CD4-positive, alpha-beta T cell (primary cell): ENCODE measurements at places on chromosomes 3 and 15.

DNA sequence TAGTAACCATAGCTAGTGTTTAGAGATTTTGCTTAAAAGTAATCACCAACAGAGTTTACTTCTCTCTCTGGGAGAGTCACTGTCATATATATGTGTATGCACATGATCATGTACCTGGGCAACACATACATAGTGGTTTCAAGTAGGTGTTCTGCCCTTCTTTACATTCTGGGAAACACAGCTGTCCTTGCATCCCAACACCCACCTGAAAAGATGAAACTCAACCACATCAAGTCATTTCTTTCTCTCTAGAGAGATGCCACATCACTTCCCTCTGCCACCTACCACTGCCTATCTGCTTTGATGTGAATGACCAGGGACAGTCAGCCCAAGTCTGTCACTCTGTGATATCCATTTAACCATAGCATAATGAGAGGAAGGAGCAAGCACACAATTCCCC is 155.8 kb upstream of the GADL1 start:
- no peaks in the 10 kb centered on the region for H3K36me3 ChIP-seq
- DNase-seq, result no peak
- H3K4me3 ChIP-seq, result no peak overlapping the region
- H3K4me1 ChIP-seq, result no peaks in the 10 kb centered on the region

DNA sequence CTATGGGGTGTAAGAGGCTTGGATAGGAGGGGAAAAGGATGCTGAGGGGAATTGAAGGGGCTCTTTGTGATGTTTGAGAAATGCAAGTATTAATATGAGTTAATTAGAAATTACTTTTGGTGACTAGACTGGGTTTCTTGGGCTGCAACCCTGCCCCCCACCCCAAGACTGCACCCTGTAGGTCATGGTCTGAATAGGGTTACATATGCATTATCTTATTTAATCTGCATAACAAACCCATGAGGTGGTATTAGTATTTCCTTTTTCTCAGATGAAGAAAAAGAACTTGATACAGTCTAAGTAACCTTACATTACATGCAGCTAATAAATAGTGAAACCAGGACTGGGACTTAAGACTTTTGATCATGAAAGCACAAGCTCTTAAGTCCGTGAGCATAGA is 5.6 kb upstream of the ZBTB38 start:
- H3K4me3 ChIP-seq, result no peak overlapping the region
- no peaks in the 10 kb centered on the region for H3K27me3 ChIP-seq
- H3K27ac ChIP-seq, result no peak overlapping the region
- H3K4me1 ChIP-seq, result peaks cover 9% of the 10 kb centered on the region

DNA sequence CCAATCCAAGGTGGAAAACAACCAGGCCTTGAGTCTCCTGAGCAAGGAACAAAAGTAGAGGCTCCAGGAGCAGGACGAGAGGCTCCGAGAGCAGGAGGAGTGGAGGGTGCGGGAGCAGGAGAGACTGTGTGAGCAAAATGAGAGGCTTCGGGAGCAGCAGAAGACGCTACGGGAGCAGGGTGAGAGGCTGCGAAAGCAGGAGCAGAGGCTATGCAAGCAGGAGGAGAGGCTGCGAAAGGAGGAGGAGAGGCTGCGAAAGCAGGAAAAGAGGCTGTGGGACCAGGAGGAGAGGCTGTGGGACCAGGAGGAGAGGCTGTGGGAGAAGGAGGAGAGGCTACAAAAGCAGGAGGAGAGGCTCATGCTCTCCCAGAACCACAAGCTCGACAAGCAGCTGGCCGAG is 60.3 kb upstream of the UBE2Q2 start:
- no peak overlapping the region for H3K27ac ChIP-seq
- no peaks in the 10 kb centered on the region for H3K36me3 ChIP-seq
- DNase-seq, result no peak
- H3K27me3 ChIP-seq, result peaks cover 4% of the 10 kb centered on the region

DNA sequence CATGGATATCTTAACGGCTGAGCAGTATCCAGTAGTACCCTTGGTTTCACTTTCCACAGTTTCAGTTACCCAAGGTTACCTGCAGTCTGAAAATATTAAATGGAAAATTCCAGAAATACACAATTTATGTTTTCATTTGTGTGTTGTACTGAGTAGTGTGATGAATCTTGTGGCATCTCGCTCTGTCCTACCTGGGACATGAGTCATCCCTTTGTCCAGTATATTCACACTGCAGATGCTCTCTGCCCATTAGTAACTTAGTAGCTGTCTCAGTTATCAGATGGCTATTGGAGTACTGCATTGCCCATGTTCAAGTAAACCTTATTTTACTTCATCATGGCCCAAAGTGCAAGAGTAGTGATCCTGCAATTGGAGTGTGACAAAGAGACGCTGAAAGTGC is 26.1 kb downstream of the GASK1A start:
- H3K27me3 ChIP-seq, result no peaks in the 10 kb centered on the region
- DNase-seq, result no peak
- H3K4me3 ChIP-seq, result no peak overlapping the region
- H3K4me1 ChIP-seq, result no peaks in the 10 kb centered on the region
